ENCODE measurements at places on chromosomes 7 and 10. TPM values are rescaled to one million over a fixed set of nuclear protein-coding genes. Genes with fewer than 3 reads are reported as not detected.

- DNase-seq, result no peak
Observed at GRCh38 chr10:126907423-126907970, 2.3 kb downstream of the DOCK1 start.

GRCh38 chr7:7157177-7157886 is 25.0 kb upstream of the C1GALT1 start:
- peak; percentile 70 for DNase-seq

- DNase-seq, result no peak
Observed at GRCh38 chr7:8627325-8627724, 193.9 kb downstream of the NXPH1 start.

- DNase-seq, result no peak
Observed at GRCh38 chr10:25505466-25505865, 330.7 kb downstream of the GPR158 start.

The TMEM236 gene
- 0.10 TPM for total RNA-seq

GRCh38 chr10:10315989-10316388 is 701.7 kb upstream of the CELF2 start:
- DNase-seq, result no peak

- DNase-seq, result no peak
Observed at GRCh38 chr7:90551036-90551435, 45.1 kb upstream of the CDK14 start.

The CRYGN gene
- total RNA-seq, result 0.21 TPM

The TSPAN12 gene
- total RNA-seq, result not detected

DNA sequence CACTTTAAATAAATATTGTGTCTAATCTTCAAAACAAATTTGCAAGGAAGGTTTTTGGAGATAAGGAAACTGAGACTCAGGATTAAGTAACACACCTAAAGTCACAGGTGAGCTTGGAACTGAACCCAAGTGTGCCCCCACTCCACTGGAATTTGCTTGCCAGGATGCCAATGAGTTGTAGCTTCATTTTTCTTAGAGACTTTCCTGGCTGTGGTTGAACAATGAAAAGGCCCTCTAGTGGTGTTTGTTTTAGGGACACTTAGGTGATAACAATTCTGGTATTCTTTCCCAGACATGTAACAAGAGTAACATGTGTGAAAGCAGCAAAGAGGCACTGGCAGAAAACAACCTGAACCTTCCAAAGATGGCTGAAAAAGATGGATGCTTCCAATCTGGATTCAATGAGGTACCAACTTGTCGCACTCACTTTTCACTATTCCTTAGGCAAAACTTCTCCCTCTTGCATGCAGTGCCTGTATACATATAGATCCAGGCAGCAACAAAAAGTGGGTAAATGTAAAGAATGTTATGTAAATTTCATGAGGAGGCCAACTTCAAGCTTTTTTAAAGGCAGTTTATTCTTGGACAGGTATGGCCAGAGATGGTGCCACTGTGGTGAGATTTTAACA is 1.5 kb downstream of the IL6 start:
- DNase-seq, result no peak

DNA sequence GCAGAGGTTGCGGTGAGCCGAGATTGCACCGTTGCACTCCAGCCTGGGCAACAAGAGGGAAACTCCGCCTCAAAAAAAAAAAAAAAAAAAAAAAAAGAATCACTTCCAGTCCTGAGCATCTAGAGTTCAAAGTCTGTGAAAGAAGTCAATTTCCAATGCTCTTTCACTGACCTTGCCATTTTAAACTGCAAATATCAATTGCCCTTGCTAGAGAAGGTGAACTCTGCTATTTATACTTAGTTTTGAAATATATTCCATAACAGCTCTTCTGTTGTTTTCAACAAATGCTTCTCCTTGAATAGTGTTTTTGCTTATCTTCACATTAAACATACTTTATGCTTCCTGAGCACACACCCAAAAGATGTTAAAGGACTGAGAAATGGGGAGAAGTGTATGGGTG is 331.3 kb downstream of the PHTF2 start:
- DNase-seq, result no peak

The PCLO gene
- 0.02 TPM for total RNA-seq

DNA sequence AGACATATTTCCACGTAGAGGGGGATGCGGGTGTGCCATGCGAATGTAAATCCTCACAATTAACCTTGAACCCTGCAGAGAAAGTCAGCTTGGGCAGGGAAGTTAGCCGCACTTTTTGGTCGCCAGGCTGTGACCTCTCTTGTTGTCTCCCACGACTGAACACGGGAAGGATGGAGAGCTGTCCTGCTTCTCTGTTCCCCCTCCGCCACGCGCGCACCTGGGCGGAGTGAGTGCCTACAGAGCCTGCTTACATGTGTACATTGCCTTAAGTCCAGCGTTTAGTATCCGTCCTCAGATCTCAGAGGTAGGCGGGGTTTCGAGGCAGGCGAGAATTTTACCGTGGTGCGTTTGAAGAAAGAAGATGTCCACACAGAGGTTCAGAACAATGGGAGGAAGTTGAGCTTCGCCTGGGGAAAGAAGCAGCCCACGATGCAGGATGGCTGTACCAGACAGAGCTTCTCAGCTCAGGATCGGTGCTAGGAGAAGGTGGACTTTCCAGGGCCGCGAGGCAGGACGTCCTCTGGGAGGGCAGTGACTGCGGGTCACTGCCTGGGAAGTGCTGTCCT is 482 bp upstream of the ERCC6 start:
- DNase-seq, result no peak

DNA sequence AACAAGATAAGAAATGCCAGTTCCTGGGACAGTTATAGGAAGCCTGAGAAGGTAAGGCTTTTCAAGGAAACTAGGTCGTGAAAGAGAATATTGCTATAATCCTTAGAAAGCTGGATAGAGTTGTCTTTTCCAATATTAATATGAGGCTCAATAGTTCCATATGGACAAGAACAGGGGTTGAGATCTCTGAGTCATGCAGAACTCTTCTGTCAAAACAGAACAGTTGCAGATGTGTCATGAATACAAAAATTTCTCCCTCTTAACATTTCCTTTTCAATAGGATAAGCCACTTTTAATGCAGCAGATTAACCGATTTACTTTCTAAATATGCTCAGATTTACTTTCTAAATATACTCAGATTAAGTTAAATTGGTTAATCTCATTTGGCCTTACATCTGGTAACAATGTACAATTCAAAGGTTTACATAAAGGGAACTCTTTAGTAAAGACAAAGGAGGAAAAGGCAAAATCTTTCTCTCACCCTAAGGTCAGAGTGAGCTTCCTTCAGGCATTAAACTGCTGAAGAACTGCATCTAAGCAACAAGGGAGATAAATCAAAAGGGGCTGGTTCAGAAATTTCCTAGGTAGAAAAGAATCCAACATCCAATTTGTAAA is 104.7 kb upstream of the PCDH15 start:
- DNase-seq, result no peak

GRCh38 chr10:121244818-121245217 is 353.4 kb downstream of the FGFR2 start:
- DNase-seq, result no peak

The LRRC17 gene
- not detected for total RNA-seq

- DNase-seq, result no peak
Observed at GRCh38 chr10:112209684-112210131, 26.1 kb upstream of the GPAM start.

DNA sequence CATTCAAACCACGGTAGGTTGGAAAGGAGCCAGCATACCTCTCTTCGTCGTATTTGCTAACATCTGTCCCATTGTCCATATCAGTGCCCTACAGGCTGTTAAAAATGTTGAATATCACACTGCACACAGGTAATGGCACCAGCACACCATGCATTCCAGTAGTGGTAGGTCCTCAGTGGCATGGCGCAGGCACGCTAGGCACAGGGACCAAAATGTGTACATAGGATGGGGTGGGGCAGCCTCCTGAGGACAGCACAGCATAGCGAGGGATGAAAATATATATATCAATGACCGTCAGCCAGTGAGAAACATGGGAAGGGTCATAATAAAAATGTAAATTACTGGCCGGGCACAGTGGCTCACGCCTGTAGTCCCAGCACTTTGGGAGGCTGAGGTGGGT is 99.9 kb upstream of the CTBP2 start:
- DNase-seq, result no peak

The RNF133 gene
- total RNA-seq, result not detected

DNA sequence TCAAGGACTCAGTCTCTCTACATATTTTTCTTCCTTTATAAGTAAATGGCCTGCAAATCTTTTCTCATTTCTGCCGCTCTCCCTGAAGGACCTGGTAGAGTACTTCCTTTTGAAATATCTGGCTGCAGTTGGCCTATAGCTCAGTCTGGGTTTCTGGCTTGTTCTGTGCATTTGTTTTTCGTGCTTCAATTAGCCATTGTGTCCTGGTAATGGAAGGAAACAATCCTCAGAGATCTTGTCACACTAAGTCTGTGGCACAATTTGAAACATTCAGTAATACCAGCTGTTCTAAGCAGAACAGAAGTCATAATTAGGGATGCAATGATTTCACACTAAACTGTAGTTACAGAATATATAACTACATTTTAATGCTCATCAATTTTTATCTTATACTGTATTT is 545.0 kb downstream of the NRG3 start:
- no peak for DNase-seq

The POLR1F gene
- 20.0 TPM for total RNA-seq

GRCh38 chr10:123800821-123801220 is 90.8 kb downstream of the CPXM2 start:
- no peak for DNase-seq

The HMX2 gene
- total RNA-seq, result 0.43 TPM

DNA sequence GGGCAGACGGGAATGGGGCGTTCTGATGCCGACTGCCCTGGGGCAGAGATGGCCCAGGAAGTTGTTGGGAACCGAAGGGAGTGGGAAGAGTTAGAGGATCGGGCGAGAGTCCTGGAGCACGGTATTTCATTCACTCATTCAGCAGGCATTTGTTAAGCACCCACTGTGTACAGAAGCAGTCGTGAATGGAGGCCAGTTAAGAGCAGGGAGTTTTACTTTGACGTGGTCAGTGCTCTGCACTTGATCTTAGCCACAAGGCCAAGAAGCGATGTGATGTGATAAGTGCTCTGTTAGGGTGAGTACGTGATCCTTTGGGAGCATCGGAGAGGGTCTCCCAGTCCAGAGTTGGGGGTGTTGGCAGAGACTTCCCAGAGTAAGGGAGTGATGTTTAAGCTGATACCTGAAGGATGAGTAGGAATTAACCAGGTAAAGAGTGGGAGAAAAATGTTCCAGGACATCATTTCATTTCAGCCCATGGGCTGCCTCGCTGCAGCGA is 890 bp downstream of the ZFYVE27 start:
- no peak for DNase-seq

The SPDYE18 gene
- not detected for total RNA-seq

The BTRC gene
- total RNA-seq, result 18.2 TPM

DNA sequence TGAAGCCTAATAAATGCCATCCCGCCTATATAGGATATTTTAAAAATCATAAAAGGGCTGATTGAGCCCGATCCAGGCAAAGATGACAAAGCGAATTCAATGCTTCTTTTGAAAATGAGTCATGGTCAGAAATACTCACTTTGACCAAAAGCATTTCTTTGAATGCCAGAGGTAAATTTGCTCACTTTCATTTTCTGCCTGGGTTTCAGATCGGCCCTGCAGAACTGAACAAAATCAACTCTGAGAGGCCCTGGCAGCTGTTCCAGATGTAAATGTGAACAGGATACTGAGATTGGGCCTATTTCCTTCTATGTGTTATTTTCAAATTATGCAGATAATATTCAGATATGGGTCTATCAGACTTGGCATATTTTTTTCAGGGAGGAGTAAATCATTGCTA is 114.8 kb upstream of the ARID5B start:
- DNase-seq, result peak; percentile 49

The TRIP6 gene
- 25.8 TPM for total RNA-seq

The TAS2R3 gene
- total RNA-seq, result 0.59 TPM

The CYP2C19 gene
- 0.53 TPM for total RNA-seq

DNA sequence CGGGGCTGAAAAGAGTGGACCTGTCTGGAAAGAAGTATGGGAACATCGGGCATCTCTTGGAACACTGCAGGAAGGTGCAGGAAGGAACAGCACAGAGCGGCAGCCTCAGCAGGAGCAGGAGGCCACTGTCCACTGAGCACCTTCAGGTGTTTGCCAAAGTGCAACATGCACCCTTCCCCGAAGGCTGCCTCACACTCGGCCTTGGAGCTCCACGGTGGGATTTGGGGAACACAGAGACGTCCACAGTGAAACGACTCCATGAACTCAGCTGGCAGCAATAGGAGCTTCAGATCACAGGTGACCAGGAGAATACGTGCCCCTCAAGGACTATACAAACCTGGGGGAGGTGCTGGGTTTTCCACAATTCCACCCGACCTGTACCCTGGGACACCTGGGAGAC is 140.3 kb upstream of the RET start:
- DNase-seq, result no peak
